ENCODE measurements at places on chromosomes 2 and 18.
A peak's percentile ranks its signal among the peaks of the same experiment; 100 is the strongest.

- DNase-seq, result no peak
Measured at GRCh38 chr2:162914161-162914560, 75.6 kb upstream of the KCNH7 start.

GRCh38 chr2:144227427-144228105 is 292.4 kb downstream of the ZEB2 start:
- no peak for DNase-seq

GRCh38 chr2:239630618-239631286 is 229.9 kb upstream of the HDAC4 start:
- DNase-seq, result no peak

DNA sequence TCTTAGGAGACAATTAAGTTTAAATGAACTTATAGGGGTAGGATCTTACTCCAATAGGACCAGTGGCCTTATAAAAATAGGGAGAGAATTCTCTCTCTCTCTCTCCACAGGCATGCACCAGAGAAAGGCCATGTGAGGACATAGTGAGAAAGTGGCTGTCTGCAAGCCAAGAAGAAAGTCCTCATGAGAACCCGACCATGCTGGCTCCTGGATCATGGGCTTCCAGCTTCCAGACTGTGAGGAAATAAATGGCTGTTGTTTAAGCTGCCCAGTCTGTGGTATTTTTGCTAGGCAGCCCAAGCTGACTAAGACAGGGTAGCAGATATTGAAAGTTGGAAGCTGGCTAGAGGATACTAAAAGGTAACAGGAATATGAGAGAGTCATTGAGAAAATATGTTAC is 454.0 kb downstream of the NBAS start:
- no peak for DNase-seq

DNA sequence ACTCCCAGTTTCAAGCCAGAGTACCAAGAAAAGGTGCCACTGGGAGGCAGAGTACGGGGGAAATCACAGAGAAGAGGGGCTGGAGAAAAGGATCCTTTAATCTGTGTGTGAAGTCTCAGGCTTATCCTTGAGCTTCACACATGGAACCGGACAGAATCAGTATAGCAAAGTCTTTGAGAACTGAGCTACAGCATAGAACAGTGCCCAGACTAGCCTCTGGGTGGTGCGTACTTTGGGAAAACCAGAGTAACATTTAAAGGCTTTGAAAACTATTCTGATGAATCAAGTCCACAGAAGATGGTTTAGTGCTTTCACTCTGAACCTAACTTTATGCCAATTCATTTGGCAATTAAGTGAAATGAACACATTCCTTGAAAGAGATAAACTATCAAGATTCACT is 83.1 kb downstream of the BABAM2 start:
- DNase-seq, result no peak

DNA sequence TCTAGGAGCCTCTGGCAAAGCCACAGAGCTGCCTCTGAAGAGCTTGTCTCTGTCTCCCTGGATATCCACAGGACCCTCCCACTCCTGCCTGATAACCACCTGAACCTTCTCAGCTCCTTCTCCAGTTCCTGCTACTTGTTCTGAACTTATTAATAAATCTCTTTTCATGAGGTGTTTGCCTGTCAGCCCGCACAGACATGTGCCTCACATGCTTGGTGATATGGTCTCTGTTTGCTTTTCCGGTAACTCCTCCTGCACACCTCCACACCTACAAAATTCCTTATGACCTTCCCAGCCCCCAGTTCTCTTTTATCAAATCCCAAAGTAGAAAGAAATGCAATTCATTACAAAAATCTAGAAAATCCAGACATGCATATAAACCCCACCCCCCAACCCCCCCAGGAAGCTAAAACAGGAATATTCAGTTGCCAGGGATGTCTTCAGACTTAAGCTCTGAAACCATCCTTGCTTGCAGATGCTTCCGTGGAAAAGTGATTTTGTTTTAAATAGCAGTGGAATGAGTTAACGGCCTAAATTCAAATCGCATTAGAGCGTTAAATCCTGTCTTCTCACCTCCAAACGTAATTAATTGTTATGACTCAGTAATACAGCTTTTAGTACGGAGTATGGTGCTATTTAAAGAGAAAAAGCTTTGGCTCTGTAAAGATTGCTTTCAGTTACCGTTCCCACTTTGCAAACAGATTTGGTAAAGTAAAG is 2.1 kb upstream of the PID1 start:
- no peak for DNase-seq

DNA sequence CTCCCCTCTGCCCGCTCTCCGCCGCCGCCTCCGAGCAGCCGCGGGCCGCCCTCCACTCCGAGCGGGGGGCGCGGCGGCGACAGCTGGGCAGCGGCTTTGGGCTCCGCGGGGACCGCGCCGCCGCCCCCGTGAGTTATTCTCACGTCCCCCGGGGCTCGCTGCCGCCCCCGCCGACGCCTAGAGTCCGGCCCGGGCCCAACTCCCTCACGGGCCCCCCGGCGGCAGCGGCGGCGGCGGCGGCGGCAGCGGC is 645 bp downstream of the MIB1 start:
- DNase-seq, result no peak

- DNase-seq, result peak; percentile 20
Measured at GRCh38 chr18:72672364-72673184, 128.4 kb upstream of the CBLN2 start.

DNA sequence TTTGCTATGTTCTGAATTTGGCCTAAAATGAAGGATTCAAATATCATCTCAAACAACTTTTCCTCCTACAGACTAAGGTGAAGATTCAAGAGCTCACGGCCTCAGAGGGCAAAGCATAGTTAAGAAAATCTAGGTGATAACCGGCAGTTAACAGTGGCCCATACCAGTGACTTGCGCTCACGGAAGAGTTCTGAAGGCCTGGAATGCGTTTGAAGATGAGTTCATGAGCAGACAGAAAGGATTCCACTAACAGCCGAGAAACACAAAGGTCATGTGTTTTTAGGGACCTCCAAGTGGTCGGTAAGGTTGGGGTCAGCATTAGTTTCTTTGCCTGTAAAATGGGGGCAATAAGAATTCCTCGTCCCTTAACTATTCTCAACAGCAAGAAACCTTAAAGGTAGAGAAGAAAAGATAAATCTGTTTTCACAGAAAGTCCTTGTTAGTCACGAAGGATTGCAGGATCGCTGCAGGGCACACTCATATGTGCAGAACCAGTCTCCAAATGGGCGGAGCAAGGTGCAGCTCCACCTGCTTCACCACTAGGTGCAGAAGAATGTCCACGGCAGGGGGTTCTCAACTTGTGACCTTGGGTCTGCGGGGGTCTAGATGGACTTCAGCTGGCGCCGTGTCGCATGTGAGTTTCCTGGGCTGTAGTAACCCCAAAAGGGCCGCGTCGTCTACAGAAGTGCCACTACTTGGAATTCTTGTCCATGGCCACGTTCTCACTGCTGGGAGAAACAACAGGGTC is 708 bp upstream of the RPIA start:
- DNase-seq, result peak; percentile 41

- DNase-seq, result no peak
Measured at GRCh38 chr2:236848501-236848900, 237.2 kb upstream of the COPS8 start.

GRCh38 chr2:62196278-62196901 is 475 bp downstream of the B3GNT2 start:
- DNase-seq, result peak; percentile 61

DNA sequence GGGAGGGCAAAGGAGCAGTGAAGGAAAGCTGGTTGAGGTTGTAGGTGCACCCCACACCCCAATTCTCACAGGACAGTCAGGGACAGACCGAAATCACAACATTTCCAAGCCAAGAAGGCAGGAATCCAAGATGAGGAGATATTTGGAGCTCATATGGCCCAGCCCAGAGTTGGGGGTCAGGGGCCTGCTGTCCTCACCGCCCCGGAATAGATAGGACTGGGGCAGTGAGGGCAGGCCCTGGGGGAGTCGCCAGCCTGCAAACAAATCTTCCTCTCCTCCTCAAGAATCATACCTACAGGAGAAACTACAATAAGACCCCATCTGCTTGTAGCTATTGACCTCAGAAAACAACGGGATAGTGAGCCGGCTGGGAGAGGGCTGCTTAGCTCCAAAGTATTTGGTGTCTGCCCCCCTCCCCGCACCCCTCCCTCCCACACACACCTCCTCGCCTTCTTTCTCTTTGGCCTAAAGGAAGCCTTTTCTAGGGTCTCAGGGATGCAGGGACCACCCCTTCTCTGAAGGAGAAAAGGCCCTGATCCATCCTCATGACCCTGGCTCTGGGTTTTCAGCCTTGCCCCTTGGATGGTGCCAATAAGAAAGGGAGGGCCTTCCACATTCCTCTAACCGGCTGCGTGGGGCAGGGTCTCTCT is 3.8 kb downstream of the EN1 start:
- no peak for DNase-seq

GRCh38 chr2:99380376-99381010 is 43.3 kb downstream of the EIF5B start:
- no peak for DNase-seq

- DNase-seq, result no peak
Measured at GRCh38 chr18:22639561-22639960, 221.8 kb upstream of the CTAGE1 start.

- DNase-seq, result no peak
Measured at GRCh38 chr2:58920001-58920400, 678.9 kb upstream of the FANCL start.

GRCh38 chr2:224400886-224401632 is 848 bp downstream of the FAM124B start:
- DNase-seq, result no peak

DNA sequence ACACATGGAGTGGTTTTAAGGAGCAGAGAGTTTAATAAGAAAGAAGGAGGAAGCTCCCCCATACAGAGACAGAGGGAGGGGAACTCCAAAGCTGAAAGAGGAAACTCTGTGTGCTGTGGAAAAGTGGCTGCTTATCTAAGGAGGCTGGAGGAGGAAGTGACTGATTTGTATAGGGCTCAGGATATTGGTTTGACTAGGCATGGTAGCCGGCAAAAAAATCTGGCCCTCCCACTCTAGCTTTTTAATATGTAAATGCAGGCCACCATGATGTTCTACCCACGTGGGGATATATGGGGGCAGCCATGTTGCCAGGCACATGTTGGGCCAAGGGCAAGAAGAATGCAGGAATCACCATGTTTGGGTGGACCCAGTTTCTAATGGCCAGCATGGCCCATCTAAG is 64.3 kb downstream of the HNMT start:
- DNase-seq, result no peak

GRCh38 chr2:200399046-200399445 is 92.6 kb downstream of the SPATS2L start:
- DNase-seq, result no peak

GRCh38 chr18:12312976-12313375 is 4.9 kb downstream of the TUBB6 start:
- DNase-seq, result no peak

DNA sequence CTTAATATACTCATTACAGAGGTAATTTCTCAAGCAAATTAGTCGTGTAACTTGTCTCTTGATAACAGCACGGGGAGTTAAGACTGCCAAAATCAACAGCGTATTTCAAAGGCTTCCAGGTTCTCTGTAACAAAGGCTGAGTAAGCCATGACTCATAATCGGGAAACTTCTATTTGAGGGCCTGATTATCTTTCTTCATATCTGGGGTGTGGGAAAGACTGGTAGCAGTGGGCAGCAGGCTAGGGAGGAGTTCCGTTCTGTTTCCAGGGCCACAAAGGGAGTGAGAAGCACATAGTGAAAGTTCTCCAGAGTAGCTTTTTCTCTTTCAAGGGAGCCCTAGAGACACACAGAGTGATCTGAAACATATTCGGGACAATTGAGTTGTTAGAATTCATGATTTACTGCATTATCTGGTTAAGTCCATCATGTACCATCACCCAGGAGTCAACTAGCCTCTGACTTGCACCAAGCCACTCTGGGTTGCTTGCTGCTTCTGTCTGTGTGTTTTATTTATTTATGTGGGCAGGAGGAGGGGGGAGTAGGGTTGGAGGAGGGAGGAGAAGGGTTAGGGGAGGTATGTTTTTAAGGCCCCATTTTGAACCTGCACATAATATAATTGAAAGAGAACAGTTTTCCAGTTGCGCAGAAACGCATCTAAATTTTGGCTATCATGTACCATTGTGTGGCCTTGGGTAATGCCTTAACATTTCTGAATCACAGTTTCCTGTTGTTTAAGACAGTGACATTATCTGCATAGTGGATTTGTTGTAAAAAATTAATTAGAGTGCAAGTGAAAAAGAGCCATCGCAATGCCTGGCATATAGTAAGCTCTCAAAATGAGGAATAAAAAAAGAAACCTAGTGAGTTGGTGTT is 80.5 kb upstream of the ITPRID2 start:
- no peak for DNase-seq

GRCh38 chr2:99659874-99660273 is 170.1 kb upstream of the REV1 start:
- DNase-seq, result no peak

- no peak for DNase-seq
Measured at GRCh38 chr18:24922491-24922890, 429.5 kb downstream of the ZNF521 start.

DNA sequence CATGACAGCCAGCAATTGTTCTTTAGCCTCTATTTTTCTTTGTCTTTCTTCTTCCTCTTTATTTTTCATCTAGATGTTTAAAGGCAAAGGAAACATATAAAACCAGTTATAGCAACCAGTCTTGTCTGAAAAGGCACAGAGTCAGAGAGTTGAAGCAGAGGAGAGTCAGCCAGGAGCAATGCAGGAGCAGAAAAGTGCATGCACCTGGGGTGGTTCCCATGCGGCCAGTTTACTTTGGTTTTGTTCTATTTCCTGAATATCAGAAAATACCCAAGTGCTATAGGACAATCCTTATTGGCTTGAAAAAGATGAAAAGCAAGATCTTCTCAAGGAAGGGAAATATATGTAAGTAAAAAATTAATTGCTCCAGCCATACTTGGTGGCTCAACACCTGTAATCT is 44.9 kb downstream of the CFAP210 start:
- no peak for DNase-seq

GRCh38 chr2:85756822-85757435 is 3.1 kb downstream of the ATOH8 start:
- no peak for DNase-seq

- no peak for DNase-seq
Measured at GRCh38 chr18:48813833-48814489, 136.8 kb downstream of the SMAD7 start.

- peak; percentile 50 for DNase-seq
Measured at GRCh38 chr2:127085317-127085681, 21.7 kb downstream of the BIN1 start.

DNA sequence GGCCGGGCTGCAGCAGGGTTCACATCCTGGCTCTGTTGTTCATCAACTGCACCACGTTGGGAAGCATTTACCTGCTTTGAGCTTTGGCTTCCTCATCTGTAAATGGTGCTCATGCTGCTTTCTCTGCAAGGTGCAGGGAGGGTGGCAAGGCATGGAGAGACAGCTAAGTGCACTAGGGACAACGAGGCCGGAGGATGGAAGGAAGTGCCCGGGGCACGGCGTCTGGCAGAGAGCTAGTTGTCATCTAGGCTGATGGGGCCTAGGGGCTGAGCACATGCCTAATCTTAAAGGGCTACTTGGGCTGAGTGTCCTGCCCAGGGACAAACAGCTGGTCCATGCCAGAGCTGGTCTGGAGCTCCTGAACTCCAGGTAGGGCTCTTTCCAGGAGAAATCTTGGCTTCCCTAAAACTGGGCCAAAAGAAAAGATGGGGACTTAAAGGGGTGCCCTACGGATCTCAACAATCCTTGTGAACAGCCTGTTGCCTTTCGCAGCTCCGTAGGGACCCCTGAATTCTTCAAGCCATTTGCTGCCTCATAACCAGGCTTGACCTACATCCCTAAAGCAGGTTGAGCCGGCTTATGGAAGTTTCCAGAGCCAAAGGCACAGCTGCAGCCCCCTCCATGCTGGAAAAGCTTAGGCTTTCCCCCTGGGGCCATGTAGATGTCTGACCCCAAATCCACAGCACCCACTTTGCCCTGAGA is 130.8 kb downstream of the SMAD7 start:
- DNase-seq, result no peak

Data from germinal center (tissue), 1 donor.